RWPE1 (cell line): ENCODE measurements at places on chromosomes 5 and 9.

- DNase-seq, result no peak
Observed at GRCh38 chr9:27672718-27673117, 99.4 kb upstream of the C9orf72 start.

- DNase-seq, result no peak
Observed at GRCh38 chr5:71903808-71904207, 184.7 kb downstream of the CARTPT start.

DNA sequence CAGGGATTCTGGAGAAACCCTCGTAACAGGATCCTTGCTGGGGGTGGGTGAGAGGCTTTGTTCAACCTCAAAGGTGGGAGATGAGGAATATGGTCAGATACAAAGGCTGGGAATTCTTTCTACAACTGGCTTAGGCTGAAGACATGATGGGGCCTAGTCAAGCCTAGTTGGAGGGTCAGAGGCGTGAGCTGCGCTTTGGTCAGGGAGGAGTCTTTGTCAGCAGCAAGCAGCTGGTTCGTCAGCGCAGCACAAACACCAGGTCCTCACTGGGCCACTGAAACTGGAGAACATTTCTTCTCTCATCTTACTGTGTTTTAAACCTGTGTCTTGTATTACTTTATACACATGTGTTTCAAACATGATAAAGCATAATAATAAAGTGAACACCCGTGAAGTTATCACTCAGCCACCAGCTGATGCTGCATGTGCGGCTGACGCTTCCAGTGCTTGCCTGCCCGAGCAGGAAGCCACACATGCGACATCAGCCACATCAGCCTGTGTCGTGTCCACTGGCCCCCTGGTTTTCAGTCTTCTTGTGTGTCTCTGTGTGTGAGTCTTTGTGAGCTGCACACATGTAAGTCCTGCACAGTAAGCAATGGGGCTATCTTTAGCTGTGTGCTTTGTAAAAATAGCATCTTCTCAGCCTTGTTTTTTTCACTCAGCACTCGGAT, 81.5 kb downstream of the WNK2 start:
- no peak for DNase-seq

DNA sequence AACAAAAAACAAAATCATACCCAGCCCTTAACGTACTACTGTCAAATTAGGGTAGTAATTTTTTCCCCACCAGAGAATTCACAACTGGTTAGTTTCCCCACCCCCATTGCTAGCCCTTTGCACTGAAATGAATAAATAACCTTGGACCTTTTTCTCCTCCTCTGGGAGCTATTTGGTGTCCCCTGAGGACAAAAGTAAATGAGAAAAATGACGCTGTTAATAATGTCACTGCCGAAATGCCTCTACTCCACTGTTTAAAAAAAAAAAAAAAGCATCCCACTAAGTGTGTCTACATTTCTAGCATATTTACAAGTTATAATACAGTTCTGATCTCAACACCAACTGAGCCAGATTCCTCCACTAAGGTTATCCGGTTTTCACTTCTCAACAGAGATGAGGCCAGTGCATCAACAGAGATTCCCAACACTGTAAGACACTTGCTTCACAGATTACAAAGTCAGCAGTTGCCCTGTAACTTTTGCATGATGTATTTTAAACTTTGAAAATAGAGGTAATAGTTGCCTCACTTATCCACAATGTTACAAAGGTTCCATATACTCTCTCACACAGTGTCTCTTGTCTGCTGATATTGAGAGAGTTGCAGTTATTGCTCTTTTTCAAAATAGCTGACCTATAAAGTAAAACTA, 5.1 kb upstream of the NFIB start:
- no peak for DNase-seq

GRCh38 chr5:171874234-171874633, 88.6 kb downstream of the SMIM23 start:
- no peak for DNase-seq

DNA sequence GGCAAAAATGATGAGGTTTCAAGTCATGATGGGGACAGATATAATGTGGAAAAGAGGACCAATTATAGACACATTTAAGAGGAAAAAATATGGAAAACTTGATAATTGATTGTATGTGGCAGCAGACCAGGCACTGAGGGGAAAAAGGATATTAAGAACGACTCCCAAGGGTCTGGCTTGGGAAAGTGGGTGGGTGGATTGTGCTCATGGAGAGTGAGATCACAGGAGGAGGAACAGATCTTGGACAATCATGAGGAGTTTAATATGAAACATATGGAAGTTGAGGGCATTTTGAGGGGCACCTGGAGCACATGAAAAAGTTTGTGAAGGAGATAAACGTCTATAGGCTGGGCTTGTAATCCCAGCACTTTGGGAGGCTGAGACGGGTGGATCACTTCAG, 454.3 kb upstream of the KLF4 start:
- DNase-seq, result no peak

- no peak for DNase-seq
Observed at GRCh38 chr9:68619072-68619471, 78.4 kb upstream of the TMEM252 start.

DNA sequence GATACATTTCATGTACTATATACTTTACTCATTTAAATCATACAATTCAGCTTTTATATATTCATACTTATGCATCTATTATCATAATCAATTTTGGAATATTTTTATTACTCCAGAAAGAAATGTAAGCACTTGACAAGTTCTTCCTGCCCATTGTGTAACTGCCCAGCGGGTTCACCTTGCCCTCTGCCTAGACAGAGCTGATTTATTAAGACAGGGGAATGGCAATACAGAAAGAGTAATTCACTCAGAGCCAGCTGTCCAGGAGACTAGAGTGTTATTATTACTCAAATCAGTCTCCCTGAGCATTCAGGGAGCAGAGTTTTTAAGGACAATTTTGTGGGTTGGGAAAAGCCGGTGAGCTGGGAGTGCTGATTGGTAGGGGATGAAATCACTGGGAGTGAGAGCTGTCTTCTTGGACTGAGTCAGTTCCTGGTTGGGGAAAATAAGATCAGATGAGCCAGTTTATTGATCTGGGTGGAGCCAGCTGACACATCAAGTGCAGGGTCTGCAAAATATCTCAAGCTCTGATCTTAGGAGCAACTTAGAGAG, 16.1 kb upstream of the SPIN1 start:
- DNase-seq, result no peak
